Heart right ventricle (tissue), 16 donors: ENCODE measurements at places on chromosomes 6 and 20. TPM values are rescaled to one million over a fixed set of nuclear protein-coding genes. Genes with fewer than 3 reads are reported as not detected.

The LY6G6C gene
- not detected for total RNA-seq

The KIAA0408 gene
- 3.2 TPM for total RNA-seq

The COL11A2 gene
- 0.91 TPM for total RNA-seq

The RAB44 gene
- not detected for total RNA-seq

The GTSF1L gene
- not detected for total RNA-seq

The C20orf141 gene
- total RNA-seq = not detected

The HSPA1A gene
- 243 TPM for total RNA-seq

The SPATS1 gene
- not detected for total RNA-seq

The PDE10A gene
- 10.0 TPM for total RNA-seq

The COL12A1 gene
- 27.0 TPM for total RNA-seq

The CNBD2 gene
- 4.2 TPM for total RNA-seq

The SLC22A7 gene
- 0.37 TPM for total RNA-seq

The IRAK1BP1 gene
- 5.7 TPM for total RNA-seq

The SLC22A2 gene
- total RNA-seq = not detected

The CRISP3 gene
- total RNA-seq = not detected

The ZBTB46 gene
- total RNA-seq = 16.5 TPM

The SLC35F1 gene
- 6.1 TPM for total RNA-seq

The ULBP3 gene
- total RNA-seq = 1.1 TPM

GRCh38 chr6:684831-685636 is 7.9 kb downstream of the EXOC2 start:
- DNase-seq = no peak

GRCh38 chr20:17525650-17526049 is 5.5 kb downstream of the BFSP1 start:
- no peak for DNase-seq

GRCh38 chr20:25468126-25469075 is 60.9 kb downstream of the GINS1 start:
- DNase-seq = no peak

DNA sequence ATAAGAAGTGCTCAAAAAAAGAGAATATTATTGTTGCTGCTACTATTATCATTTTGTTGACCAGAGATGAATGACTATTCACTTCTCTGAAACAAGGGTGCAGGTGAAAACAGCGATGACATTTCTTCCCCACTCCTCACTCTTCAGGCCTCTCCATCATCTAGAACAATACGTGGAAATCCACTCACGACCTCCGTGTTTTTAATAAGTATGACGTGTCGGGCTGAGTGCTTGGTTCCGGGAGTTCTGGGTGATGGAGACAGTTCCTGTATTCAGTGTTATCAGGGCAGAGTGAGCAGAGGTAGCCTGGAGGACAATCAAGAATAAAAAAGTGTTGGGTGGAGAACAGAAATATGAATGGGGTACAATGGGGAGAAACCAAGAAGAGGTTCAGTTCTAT is 130.0 kb upstream of the ZNF217 start:
- DNase-seq = no peak

DNA sequence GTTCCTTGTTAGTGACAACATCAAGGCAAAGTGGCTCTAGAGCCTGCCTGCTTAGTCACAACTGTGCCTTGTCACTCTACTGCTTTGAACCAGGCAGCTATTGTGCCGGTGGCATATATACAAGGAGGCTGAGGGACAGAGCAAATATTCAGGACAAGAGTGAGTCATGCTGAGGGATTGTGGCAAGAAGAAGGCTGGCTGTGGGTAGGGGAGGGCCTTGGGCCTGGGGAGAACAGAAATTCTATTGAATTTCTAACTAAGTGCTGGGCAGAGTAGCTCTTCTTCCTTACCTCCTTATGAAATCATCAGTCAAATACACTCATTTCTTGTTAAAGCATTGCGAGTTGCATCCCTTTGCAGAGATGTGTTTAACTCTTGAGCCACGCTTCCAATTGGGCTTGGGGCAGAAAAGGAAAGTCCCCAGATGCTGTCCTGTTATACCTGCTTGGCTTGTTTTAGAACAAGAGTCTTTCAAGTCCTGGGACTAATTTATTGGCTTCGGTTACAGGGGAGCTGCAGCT is 59.7 kb downstream of the PFDN4 start:
- DNase-seq = no peak

- no peak for DNase-seq
Measured at GRCh38 chr20:19642860-19643259, 115.2 kb upstream of the RIN2 start.

- no peak for DNase-seq
Measured at GRCh38 chr6:89941763-89942497, 47.7 kb downstream of the GJA10 start.

GRCh38 chr6:72654071-72654621 is 32.3 kb downstream of the KCNQ5 start:
- DNase-seq = no peak

DNA sequence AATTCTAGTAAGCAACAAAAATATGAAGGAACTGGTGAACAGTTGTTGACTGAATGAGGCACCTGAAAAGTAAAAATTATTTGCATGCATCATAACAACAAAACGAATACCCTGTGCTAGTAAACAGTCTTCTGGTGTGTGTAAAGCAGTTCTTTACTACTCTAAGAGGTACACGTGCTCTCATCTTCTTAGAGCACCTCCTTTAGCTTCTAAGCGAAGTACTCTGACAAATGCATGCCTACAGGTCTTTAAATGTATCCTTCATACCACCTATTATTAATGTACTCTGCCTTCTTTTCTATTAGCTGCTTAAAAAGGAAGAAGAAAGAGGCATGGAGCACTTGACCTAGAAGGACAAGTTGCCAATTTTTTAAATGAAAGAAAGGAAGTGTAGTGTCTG is 32.2 kb upstream of the MYB start:
- no peak for DNase-seq

- DNase-seq = no peak
Measured at GRCh38 chr6:159832946-159833345, 32.9 kb downstream of the PNLDC1 start.

DNA sequence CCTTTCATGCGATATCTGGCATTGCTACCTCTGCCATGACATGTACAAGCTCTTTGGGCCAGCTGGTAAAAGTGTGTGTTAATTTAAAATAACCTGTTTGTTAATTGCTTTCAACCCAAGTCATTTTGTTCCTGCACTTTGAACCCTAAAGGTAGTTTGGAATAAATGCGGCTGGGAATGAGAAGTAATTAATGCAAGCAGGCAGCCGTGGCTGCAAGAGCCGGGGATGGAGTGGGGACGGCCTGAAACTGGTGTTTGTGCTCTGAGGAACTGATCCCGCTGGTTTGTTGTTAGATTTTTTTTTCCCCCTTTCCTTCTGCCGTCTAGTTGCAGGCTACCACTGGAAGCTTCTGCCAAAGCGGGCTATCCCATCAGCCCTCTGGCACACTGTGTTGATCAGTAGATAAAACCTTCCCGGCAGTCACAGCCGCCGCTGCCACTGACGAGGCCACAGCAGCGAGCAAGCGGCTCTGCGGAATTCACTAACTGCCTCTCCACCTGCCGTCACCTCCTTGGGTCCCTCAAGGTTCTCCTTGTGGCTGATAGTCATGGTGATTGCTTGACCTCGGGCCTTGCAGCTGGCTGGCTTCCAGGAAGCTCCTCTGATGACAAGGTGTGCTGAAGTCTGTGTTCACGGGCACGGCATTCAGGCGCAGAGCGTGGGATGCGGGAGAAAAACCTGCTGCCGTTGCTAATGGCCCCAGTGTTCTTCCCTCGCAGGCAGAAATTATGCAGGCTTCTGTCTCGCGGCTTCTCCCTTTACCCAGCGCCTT is 315.9 kb downstream of the TFAP2A start:
- DNase-seq = no peak

DNA sequence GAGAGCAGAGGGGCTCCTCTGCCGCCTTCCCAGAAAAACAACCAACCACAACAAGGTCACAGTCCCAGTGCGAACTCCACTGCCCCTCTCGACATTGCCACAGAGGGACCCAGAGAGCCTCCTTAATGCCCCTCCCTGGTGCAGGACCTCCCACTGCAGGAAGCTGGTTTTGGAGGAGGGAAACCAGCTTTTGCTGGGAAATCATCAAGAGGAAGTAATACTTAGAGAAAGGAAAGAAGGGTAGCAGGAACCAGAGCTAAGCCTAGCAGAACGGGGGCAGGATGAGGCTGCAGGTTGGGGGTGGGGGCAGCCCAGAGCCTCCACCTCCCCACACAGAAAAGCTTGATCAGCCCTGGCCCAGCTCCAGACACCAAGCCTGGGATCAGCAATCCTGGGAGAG is 37.7 kb upstream of the SIRPA start:
- no peak for DNase-seq

- DNase-seq = no peak
Measured at GRCh38 chr20:21029341-21029740, 76.8 kb downstream of the LINC00237 start.

DNA sequence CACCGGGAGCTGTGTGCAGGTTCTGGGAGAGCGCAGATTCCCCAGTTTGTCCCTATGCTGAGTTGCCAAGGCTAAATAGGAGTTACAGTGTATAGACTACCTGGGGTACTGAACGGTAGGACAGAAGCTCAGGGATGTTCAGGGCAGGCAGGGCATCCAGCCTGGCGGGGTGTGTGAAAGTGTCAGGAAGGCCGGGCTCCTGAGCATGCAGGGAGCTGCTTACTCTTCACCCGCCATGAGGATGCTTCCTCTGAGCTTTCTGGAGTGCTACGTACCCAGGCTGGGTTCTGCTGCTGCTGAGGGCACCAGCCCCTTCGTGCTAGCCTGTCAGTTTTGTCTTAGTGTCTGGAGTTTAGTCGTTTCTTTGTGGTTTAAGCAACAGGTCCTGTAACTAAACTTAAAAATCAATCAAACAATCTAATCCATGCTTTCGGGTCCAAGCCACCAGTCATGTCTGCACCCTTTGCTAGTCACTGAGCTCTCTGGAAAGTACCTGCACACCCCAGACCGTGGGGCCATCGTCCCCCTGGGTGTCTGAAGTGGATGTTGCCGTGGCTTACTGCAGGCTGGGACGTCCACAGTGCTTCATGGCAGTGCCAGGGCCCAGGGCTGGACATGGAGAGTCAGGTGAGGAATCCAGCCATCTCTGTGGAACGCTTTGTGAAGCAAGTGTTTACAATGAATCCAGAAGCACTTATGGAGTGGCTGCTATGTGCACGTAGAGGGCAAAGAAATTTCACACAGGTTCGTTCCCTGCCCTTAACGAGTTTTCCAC is 220.3 kb upstream of the SNX9 start:
- no peak for DNase-seq

- DNase-seq = peak; percentile 13
Measured at GRCh38 chr6:70398783-70399728, 14.3 kb upstream of the FAM135A start.

GRCh38 chr6:159037756-159038290 is 7.0 kb downstream of the TAGAP start:
- no peak for DNase-seq

GRCh38 chr6:18270216-18270615 is 5.9 kb upstream of the DEK start:
- DNase-seq = no peak

GRCh38 chr6:39885691-39886090 is 48.6 kb downstream of the MOCS1 start:
- DNase-seq = no peak

DNA sequence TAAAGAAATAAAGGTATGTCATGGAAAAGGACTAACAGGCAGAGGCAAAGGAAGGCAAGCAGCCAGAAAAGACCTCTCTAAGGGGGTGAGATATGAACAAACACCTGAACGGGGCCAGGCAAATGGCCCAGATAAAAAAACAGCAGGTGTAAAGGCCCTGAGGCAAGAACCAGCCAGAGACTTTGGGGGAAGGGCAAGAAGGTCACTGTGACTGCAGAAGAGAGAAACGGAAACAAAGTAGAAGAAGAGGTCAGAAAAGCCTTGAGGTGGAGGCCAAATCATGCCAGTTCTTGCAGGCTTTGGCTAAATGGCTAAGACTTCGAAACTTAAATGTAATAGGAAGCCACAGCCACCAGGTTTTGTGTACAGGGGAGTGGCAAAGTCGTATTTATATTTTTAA is 30.8 kb downstream of the KIF16B start:
- DNase-seq = no peak

DNA sequence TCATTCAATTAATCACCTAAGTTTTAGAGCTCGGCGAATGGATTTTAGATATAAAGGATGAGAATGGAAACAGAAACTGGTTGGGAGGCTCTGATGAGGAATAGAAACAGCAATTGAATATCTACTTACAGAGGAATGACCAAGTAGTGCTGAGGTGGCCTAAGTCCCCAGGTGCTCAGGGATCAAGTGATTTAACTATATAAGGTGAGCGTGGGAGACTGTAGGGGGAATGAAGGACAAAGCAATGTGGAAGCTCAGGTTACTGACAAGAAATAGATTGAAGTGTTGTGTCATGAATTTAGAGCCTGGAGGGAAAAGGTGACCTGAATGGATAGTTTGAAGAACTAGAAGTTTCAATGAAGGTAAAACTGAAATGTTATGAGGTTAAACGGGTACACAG is 495.4 kb upstream of the SOX4 start:
- no peak for DNase-seq

DNA sequence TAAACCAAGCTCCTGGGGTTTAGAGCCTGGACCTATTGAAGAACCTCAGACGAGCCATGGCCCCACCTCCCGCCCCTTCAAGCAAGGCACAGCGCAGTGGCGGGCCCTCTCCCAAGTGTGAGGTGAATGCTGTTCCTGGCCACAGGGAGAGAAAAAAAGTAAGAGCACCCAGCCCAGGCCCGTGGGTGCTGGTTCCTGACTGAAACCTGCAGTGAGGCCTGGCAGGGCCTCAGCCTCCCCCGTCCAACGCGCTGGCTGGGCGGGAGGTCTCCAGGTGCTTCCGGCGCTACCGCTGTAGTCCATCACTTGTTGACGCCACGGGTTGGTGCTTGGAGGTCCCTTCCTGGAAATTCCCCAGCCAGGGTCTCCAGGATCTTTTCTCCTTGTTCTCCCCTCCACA is 5.5 kb upstream of the FAM83C start:
- DNase-seq = no peak

- no peak for DNase-seq
Measured at GRCh38 chr6:30957716-30958115, 16.9 kb downstream of the MUCL3 start.

DNA sequence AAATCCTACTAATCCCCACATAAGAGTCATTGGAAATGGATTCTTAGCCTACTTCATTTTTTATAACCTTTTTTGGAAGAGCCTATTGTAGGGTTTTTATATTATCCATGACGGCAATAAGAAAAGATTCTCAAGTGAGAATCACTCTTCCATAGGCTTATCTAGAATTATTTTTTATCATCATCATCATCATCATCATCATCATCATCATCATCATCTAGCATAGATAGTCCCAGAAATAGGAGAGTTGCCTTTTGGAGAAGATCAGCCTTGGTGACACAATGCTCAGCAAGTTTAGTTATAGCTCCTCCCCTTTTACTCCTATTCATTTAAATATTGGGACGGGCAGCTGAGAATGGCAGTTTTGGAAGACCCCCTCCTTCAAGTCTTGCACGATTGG is 359.1 kb upstream of the SLC35B3 start:
- no peak for DNase-seq
